ENCODE measurements at places on chromosomes 1 and 21.
A peak's percentile ranks its signal among the peaks of the same experiment; 100 is the strongest.

DNA sequence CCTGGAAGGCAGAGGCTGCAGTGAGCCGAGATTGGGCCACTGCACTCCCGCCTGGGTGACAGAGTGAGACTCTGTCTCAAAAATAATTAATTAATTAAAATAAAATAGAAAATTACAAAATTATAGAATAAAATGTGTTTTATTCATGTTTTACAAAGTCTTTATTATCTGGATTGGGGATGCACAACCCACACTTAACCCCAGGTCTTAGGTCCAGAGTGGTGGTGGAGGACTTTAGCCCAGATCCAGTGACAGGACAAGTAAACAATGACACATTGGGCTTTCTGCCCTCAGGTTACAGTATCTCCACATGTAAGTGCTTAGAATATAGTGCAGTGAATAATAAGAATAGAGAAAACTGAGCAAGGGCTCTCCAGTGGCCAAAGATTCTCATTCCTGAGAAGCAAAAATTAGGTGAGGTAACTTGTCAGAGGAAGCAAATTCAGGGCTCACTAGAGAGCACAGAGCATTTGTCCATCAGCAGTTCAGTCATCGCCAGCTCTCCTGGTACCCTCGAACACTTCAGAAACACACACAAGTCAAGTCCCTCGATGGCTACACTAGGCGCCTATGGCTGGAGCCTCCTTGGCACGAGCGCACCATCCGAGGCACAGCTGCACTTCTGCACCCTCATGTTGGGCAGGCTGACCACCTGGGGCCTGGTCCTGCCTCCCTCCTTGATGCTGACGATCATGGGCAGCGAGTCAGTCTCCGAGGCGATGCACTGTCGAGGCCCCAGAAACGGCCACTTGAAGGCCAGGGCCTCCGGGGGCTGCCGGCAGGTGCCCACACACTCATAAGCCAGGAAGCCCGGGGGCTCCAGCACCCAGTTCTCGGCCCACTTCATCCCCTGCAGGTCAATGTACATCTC, 2.6 kb downstream of the LEFTY1 start:
- DNase-seq, result no peak

- no peak for DNase-seq
Measured at GRCh38 chr21:46128106-46128932, 27.1 kb downstream of the FTCD start.

- no peak for DNase-seq
Measured at GRCh38 chr1:108089477-108089876, 110.7 kb downstream of the SLC25A24 start.

DNA sequence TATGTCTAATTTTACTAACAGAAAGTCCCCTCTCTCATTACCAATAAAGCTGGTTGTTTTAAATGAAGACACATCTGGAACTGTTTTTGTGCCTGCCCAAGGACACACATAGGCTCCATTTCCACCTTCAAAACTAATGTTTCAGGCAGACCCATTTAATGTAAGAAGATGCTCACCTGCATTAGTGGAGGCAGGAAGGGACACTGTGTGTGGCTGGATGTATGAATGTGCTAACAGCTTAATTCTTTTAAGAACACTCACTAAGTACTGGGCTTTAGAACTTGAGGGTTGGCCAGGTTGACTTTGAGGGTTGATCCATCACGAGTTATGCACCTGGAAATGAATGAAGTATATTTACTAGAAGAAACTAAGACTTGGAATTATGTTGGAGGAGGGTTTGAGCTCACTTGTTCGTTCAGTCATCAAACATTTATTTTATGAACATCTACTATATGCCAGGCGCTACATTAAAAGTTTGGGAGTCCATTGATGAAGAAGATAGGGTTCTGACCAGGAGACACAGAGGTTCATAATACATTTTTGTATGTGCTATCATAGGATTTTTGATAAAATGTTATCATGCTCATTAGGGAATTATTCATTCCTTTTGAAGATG, 5.4 kb downstream of the JUN start:
- no peak for DNase-seq

DNA sequence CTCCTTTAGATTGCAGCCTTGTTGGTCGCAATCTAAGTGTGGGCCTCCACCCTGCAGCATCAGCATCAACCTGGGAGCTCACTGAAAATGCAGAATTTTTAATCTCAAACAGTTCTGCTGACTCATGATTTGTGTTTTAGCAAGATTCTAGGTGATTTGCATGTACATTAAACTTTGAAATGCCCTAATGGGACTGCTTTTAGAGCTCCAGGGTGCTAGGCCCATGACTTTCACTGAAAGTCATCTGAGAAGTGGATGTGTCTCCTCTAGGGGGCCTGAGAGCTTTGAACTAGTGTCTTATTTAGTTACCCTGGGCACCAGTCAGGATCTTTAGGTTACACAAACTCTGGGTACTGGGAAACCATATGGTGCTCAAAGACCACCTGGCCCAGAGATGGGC, 9.0 kb downstream of the TRIM67 start:
- no peak for DNase-seq

DNA sequence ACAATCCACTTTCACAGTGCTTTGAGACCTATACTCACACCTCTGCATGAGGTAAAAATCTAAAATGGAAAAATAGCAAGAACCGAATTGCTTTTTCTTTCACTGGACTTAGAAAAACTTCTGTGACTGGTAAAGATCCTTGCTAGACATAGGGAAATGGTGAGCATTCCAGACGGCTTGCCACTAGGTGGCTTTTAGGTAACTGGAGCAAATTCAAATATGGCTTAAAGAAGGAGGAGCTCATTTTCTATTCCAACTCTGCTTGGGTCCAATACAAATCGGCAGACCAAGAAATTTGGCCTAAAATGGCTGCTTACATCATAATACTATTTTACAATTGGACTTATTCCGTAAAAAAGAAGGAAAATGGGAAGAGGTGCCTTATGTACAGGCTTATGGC, 977.9 kb downstream of the ADGRL2 start:
- DNase-seq, result no peak

GRCh38 chr1:61436016-61436415, 288.9 kb downstream of the TM2D1 start:
- DNase-seq, result no peak

DNA sequence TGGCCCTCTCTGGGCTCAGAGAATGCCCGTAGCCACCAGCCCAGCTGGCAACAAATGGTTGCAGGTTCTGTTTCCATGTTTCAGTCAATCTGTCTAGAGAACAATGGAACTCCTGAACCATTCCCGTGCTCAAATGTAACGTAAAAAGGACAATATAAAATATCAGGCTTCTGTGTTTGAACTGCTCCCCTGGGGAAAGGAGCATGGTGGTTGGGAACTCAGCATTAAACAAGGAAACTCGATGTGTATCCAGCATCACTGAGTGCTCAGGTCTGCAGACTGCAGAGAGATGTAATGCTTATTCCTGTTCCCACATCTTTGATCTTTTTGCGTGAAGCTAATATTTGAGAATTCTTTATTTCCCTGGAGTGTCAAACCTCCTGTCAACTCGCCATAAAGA, 326.5 kb downstream of the KIF26B start:
- DNase-seq, result no peak

- no peak for DNase-seq
Measured at GRCh38 chr1:192518700-192519099, 56.9 kb upstream of the RGS1 start.

GRCh38 chr1:203643213-203644045, 16.8 kb downstream of the ATP2B4 start:
- no peak for DNase-seq

DNA sequence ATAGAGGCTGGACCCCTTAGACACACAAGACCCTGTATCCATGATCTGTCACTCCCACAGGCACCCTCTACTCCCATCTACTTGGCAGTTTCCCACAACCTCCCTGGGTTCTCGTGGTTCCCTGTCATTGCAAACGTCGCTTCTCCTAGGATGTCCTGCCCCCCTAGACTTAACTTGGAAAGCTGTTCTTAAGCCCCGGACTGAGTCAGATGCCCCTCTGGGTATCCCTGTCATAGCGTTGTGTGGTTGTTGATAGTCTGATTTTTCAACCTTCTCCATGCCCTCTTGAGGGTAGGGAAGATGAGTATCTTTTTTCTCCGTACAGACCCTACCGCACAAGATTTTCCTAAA, 11.8 kb downstream of the RCC1 start:
- DNase-seq, result no peak

- peak; percentile 8 for DNase-seq
Measured at GRCh38 chr1:229035054-229035747, 235.7 kb upstream of the RAB4A start.

DNA sequence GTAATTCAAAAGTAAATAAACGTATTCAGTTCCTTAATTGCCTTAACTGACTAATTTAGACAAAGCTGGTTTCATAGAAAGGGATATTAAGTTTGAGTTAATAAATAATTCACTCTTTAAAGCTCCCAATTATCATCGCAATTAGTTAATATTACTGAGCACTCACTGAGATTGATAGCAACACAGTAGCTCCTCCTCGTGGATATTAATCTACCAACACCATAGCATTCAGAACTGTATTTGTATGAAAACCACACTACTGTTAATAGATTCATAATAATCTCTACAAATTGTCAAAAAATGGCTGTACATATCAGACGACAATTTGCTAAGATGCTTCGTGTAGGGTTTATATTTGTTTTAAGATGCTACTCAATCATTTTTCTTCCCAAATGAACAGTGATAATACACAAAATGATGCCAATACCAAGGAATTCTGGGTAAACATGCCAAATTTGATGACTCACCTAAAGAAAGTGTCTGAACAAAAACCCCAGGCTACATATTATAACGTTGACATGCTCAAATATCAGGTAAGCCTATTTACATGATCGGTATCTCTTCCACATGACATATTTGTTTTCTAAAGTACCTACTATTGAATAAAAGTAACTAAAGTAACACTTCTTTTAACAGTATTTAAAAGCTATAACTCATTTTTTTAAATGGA, 18.8 kb upstream of the DYNLT5 start:
- DNase-seq, result no peak

GRCh38 chr1:209652873-209653401, 712 bp upstream of the LAMB3 start:
- DNase-seq, result peak; percentile 28

DNA sequence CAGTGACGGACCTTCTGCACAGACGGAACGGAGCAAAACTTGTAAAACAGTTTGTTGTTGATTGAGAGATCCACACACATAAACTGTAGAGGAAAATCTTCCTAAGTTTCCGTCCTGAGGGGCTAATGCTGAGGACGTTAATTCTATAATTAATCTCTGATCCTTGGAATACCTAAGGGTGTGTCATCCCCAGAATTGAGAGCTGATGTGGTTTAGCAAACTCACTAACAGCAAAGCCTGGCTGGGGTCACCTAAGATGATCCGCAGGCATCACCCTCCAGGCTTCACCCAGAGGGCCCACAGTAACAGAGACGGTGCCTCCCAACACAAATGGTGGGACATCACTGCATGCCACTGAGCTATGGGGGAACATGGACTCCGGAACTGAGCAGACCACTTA, 97.5 kb downstream of the SMYD2 start:
- DNase-seq, result no peak

GRCh38 chr1:217322834-217323233, 308.1 kb downstream of the GPATCH2 start:
- DNase-seq, result peak; percentile 76

GRCh38 chr21:38333301-38334272, 76.8 kb downstream of the KCNJ15 start:
- no peak for DNase-seq

GRCh38 chr1:193438771-193439170, 252.4 kb upstream of the B3GALT2 start:
- DNase-seq, result no peak

DNA sequence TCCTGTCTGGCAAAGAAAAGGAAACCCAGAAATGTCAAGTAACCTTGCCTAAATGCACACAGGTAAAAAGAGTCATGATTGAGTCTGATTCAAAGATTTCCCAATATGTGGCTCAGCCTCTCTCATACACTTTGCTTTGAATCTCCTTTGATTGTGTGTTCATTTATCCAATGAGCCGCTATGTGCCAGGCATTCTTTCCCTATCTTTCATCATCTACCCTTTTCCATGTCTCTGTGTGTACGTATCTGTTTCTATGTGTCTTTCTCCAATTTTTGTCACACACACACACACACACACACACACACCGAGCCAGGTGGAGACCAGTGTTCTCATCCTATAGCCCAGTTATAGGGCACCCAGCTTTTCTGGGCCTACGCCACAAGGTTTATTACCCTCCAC, 35.7 kb upstream of the BCL9 start:
- DNase-seq, result no peak

- peak; percentile 19 for DNase-seq
Measured at GRCh38 chr1:229452956-229453801, 19.3 kb upstream of the ACTA1 start.

DNA sequence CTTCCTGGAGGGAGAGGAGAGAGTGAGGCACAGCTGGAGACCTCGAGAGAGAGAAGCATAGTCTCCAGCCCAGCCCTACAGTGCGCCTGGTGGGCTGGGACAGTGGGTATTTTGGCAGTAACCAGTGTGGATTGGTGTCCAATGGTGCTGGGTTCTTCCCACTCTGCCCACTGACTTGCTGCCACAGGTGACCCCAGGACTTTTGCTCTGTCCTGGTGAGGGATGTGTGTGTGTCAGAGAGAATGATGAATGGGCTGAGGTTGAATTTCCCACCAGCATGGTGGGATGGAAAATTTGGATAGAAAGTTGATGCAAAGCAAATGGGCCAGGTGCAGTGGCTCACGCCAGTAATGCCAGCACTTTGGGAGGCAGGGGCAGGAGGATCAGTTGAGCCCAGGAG, 26.3 kb downstream of the SERINC2 start:
- DNase-seq, result no peak

DNA sequence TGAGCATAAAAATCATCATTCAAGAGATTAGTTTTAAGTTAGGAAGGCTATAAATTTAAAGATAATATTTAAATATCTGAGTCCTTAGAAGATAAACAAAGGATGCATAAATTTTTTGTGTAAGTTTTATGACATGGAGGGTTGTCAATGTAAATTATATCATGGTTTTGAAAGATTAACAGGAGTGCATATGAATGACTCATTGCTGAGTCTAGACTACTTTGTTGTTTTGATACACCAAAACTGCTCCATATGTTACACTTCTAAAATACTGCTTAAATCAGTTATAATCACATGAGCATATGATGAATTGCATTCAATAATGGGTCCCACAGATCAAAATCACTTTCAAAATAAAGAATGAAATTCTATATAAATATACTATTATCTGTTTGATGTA, 312.5 kb downstream of the KCNT2 start:
- no peak for DNase-seq

- DNase-seq, result no peak
Measured at GRCh38 chr1:82226186-82226505, 425.4 kb downstream of the ADGRL2 start.

DNA sequence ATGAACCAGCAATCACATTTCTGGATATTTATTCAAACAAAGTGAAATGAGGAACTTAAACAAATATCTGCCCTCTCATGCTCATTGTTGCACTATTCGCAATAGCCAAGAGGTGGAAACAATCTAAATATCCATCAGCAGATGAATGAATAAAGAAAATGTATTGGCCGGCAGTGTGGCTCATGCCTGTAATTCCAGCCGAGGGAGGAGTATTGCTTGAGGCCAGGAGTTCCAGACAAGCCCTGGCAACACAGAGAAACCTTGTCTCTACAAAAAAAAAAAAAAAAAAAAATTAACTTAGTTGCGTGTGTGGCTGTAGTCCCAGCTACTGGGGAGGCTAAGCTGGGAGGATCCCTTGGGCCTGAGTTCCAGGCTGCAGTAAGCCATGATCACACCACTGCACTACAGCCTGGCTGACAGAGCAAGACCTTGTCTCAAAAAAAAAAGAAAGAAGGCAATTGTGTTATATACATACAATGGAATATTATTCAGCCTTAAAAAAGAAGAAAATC, 191.4 kb downstream of the AKT3 start:
- no peak for DNase-seq

Data from MV-4-11 (cell line).